Peyer's patch (tissue), 4 donors: ENCODE measurements at places on chromosomes 5 and 9. TPM values are rescaled to one million over a fixed set of nuclear protein-coding genes. Genes with fewer than 3 reads are reported as not detected.

DNA sequence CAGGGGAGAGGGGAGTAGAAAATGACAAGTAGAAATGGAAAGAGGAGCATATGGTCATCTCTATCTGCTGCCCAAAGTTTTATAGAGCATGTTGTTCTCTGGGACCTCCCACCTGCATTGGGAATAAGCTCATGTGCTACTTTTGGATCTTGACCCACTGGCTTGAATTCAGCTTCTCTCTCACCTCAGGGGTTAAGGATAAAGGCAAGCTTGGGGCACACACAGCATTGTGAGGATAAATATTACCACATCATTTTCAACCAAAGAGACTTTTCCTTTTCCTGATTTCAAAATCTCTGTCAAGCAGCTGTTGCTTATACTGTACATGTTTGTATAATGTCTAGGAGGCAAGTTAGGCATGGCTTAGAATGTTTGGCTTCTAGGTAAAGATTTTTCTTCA is 16.6 kb downstream of the ATP10B start:
- DNase-seq, result no peak

GRCh38 chr5:56466136-56466816 is 233.1 kb upstream of the ANKRD55 start:
- DNase-seq, result no peak

- no peak for DNase-seq
Measured at GRCh38 chr9:27496135-27496504, 28.0 kb upstream of the IFNK start.

GRCh38 chr9:107999011-107999410 is 509.4 kb upstream of the KLF4 start:
- no peak for DNase-seq

DNA sequence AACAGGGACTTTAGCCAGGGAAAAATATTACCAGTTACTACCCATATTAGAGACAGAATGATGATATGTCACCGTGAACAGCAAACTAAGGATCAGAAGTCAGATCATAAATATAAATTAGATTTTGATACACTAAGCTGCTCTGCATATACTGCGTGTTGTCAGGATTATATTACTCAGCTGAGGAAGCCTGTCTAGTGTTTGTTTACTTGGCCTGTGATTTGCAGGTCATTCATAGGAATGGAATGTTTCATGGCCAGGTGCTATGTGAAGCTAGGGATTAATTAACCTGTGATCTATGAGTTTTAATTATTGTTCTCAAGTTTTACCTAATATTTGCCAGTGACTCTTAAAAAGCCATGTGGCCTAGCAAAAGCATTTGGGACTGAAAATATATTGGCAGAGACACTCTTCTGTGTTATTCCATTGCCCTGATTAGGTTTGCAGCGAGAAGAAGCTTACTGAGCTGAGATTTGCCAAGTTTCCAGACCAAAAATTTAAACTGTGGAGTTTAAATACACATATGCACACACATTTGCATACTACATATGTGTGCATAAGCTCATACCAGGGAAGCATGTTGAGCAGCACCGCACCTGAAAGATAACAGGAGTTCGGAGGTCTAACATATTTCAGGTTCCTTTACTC is 496.3 kb upstream of the GRIA1 start:
- no peak for DNase-seq

DNA sequence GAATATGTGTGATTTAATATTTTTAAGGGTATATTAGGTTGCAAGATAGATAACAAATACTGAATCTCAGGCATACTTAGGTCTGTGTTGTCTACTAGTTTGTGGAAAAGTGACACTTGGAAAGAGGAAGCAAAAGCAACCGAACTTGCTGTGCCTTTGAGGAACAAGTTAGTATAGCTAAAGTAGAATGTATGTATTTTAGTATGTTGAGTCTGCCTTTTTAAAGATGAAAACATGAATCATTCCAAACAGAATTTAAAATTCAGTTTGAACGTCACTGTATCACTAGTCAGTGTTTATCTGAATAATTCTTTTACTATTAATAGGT is 12.9 kb downstream of the TLE4 start:
- DNase-seq, result no peak

DNA sequence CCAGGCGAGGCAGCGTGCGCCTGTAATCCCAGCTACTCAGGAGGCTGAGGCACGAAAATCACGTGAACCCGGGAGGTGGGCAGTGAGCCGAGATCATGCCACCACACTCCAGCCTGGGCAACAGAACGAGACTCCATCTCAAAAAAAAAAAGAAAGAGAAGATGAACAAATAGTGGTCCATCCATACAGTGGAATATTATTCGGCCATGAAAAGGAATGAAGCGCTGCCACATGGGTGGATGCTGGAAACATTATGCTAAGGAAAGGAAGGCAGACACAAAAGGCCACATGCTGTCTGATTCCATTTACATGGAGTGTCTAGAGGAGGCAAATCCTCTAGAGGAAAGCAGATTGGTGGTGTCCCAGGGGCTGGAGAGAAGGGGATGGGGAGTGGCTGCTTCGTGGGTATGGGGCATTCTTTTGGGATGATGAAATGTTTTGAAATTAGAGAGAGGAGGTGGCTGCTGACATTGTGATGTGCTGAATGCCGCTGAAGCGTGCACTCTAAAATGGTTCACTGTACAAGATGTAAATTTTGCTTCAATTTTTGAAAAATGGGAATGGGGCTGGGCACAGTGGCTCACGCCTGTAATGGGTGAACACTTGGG is 17.0 kb downstream of the PLPP7 start:
- DNase-seq, result no peak

GRCh38 chr9:6584881-6585597 is 60.5 kb downstream of the GLDC start:
- no peak for DNase-seq

STKLD1 gene
- not detected for total RNA-seq

FOXI1 gene
- total RNA-seq, result not detected

QRFP gene
- not detected for total RNA-seq

DYNC2I2 gene
- 96.0 TPM for total RNA-seq
